ENCODE measurements at places on chromosomes 1 and 21.

GRCh38 chr1:182909578-182909977 lies 43.4 kb downstream of the SHCBP1L start:
- H3K36me3 ChIP-seq: no peaks in the 10 kb centered on the region
- no peaks in the 10 kb centered on the region for H3K27me3 ChIP-seq
- no peak overlapping the region for H3K4me3 ChIP-seq
- no peak for DNase-seq

DNA sequence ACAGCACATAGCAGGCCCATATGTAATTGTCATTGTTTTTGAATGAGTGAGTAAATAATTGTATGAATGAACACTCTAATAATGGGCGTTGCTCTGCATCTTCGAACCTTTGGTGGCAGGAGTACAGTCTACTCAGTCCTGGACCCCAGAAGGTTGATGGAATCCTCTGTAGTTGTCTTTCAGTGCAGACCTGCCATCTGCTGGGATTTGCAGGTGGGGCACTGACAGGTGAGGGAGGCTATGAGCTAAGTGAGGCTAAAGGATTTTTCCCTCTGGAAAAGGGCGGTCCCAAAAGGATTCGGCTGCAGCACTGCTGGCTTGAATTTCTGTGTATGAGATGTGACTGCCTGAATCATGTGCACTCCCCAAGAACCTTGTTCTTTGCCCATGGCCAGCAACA lies 53.4 kb downstream of the PLXNA2 start:
- no peaks in the 10 kb centered on the region for H3K36me3 ChIP-seq
- no peaks in the 10 kb centered on the region for H3K4me1 ChIP-seq
- no peak overlapping the region for H3K4me3 ChIP-seq
- H3K27me3 ChIP-seq: peaks cover 18% of the 10 kb centered on the region

DNA sequence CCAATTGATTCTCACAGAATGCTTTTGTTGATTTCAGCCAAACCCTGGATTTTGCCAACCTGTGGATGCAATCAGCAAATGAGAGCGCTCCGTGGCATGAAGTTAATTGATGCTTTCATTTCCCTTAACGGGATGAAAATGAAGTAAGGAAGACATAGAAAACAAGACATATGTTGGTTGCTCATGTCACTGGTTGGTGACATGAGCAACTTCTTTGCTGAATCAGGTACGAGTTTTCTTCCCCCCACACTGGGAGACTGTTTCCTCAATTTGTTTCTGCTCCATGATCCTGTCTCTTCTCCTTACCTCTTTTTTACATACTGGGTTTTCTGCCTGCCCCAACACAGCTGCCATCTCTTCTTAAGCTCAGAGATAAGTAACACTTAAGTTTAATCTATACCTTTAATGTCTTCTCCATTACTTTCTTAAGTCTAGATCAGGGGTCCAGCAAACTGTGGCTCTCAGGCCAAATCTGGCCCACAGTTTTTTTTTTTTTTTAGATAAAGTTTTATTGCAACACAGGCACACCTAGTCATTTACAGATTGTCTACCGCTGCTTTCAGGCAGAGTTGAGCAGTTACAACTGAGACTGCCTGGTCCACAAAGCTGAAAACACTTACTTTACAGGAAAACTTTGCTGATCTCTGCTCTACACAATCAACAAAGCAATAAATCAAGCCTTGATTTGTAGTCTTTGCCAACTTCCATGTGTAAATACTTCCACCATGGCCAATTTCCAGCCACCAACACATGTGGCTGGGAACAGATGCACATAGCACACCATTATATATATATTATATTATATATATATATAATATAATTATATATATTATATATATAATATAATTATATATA lies 13.3 kb downstream of the GPR157 start:
- H3K27me3 ChIP-seq: no peaks in the 10 kb centered on the region
- no peak overlapping the region for H3K27ac ChIP-seq
- peaks cover 3% of the 10 kb centered on the region for H3K4me1 ChIP-seq

DNA sequence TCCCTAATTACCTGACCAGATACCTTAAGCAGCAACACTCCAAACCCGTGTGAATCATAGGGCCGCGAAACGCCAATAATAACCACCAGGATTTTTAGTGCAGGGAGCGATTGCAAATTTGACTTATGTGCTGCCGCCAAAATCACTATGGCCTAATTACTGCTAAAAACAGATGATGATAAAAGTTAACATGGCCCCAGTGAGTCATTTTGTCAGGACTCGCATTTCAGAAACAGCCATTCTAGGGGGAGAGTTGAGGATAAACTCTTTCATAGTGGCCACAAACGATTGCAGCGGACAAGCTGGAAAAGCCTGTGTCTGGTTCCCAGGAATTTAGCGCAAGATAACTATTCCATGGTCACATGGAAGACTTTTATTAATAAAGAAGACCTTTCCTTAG lies 103.4 kb downstream of the HLX start:
- no peaks in the 10 kb centered on the region for H3K4me1 ChIP-seq
- no peak for DNase-seq
- no peaks in the 10 kb centered on the region for H3K36me3 ChIP-seq
- no peaks in the 10 kb centered on the region for H3K27me3 ChIP-seq

- no peaks in the 10 kb centered on the region for H3K27me3 ChIP-seq
- no peak overlapping the region for H3K4me3 ChIP-seq
- no peaks in the 10 kb centered on the region for H3K4me1 ChIP-seq
- peaks cover 11% of the 10 kb centered on the region for H3K36me3 ChIP-seq
Observed at GRCh38 chr21:15741510-15741909, 11.7 kb downstream of the USP25 start.

DNA sequence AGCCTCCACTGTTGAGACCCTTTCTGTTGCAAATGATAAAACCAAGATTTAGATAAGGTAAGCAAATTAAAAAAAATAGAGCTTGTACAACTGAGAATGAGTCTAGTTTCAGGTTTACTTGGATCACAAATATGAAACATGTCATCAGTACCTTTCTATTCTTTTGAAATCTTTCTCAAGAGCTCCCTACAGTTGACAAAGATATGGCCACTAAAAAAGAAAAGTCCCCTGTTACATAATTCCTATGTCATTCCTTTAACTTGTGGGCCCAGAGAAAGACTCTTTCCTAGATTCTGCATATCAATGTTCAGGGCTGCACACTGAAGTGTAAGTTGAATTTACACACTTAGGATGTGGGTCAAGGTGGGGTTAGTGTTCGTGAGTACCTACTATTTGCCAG lies 168.1 kb downstream of the PLA2G4A start:
- H3K36me3 ChIP-seq: no peaks in the 10 kb centered on the region
- H3K4me1 ChIP-seq: no peaks in the 10 kb centered on the region
- H3K27ac ChIP-seq: no peak overlapping the region
- H3K4me3 ChIP-seq: no peak overlapping the region
- DNase-seq: no peak

All from DND-41 (cell line).